ENCODE measurements at places on chromosomes 11 and 22. TPM values are rescaled to one million over a fixed set of nuclear protein-coding genes. Genes with fewer than 3 reads are reported as not detected.

DNA sequence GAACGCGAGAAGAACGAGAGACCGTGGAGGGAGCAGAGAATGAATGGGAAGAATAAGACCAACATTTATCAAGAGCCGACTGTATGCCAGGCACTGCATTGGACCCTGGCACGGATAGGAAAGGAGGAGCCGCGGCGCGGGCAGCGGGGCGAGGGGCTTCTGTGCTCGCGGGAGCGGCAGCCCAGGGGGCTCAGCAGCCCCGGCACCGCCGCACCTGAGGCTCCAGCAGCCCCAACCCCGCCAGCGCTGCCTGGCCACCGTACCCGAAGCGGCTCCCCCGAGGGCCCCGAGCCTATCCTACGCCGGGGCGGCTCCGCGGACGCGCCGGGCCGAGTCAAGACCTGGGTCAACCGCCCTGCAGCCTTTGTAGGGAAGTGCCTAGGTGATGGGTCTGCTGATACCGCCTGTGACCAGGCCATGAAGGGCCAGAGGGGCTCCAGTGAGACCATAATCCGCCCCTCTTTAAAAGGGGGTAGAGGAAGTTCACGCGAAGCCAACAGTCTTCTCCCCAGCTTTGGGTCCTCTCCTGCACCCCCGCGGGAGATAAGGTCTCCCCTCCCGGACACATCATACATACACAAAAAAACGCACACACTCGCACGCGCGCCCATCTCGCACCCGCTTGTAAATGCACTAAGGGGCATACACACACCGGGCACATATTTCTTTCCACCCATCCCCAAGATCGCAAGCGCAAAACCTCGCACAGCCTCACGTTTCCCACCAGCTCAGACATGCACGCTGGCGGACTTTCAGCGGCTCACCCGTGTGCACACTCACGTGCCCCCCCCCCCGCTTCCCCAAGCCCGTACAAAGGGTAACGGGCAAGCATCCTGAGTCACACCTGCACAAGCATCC lies 935 bp upstream of the RTN4RL2 start:
- no peaks in the 10 kb centered on the region for H3K36me3 ChIP-seq
- peak overlapping the region; percentile 97 for H3K4me3 ChIP-seq
- DNase-seq: no peak
- peaks cover 42% of the 10 kb centered on the region for H3K4me1 ChIP-seq
- peaks cover 30% of the 10 kb centered on the region for H3K27me3 ChIP-seq

The MOV10L1 gene
- total RNA-seq: not detected

DNA sequence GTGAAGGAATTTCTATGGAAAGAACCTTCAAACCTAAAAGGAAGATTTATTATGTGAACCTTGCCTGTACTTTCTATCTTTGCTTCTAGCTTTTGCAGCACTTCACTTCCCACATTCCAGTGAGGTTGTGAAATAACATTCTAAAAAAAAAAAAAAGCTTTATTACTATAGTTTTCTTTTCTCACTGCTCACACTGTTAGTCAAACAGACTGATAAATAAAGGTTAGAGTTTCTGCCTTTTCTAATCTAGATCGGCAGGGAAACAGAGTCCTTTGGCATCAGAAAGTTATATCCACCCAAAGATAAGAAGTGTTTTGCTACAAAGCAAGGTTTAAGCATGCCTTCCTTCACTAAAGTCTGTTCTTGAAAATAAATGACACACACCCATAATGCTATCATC lies 2.8 kb downstream of the AAMDC start:
- no peaks in the 10 kb centered on the region for H3K4me1 ChIP-seq
- DNase-seq: no peak
- no peaks in the 10 kb centered on the region for H3K36me3 ChIP-seq

- H3K36me3 ChIP-seq: no peaks in the 10 kb centered on the region
- H3K27ac ChIP-seq: no peak overlapping the region
- no peak for DNase-seq
- H3K27me3 ChIP-seq: no peaks in the 10 kb centered on the region
- peaks cover 6% of the 10 kb centered on the region for H3K4me1 ChIP-seq
Observed at GRCh38 chr11:47105974-47106373, 70.7 kb downstream of the ARFGAP2 start.

- H3K27me3 ChIP-seq: no peaks in the 10 kb centered on the region
- DNase-seq: no peak
- no peak overlapping the region for H3K4me3 ChIP-seq
- peaks cover 3% of the 10 kb centered on the region for H3K36me3 ChIP-seq
Observed at GRCh38 chr22:36331306-36331911, 56.4 kb downstream of the MYH9 start.

DNA sequence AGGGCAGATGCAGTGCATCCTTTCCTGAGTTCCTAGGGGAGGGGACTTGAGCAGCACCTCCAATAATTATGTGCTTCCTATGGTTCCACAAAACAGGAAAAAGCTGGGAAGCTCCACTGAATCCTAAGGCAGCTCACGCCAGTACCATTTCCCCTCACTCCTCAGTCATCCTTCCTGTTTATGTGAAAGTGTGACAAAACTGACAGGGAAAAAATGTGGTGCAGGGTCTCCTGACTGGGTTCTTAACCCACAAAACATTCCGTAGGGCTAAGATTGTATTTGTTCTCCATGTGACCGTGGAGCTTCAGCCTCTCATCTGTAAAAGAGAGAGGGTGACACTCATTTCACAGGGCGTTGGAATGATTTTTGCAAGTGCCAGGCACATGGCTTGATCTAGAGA lies 12.2 kb upstream of the LYVE1 start:
- no peak overlapping the region for H3K4me3 ChIP-seq
- DNase-seq: no peak
- H3K27me3 ChIP-seq: no peaks in the 10 kb centered on the region
- H3K27ac ChIP-seq: no peak overlapping the region
- no peaks in the 10 kb centered on the region for H3K36me3 ChIP-seq

DNA sequence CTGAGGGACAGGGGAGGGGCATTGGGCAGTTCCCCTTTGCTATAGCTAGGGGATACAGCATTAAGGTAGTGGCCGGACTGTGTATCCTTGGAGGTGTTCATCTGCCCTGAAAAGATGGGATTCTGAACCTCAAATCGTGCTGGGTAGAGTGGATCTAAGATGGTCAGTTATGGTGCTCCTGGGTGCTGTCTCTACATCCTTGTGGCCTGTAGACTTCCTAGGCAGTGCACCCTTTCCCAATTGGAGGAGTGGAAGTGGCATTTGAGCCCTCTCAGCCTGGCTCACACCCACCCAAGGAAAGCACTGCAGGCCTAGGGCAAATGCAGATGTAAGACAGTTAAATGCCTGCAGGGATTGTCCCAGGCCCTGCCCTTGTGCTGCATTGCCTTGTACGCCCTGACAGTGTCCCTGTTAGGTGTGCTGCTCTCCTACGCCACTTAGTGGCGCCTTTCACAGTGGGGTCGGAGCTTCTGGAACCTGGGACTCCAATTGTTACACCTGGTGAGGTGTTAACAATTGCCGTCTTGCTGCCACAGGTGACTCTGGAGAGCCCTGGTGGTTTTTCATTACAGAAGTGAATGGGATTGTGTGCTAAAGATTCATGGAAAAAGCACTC lies 35.0 kb downstream of the PPFIBP2 start:
- H3K36me3 ChIP-seq: no peaks in the 10 kb centered on the region
- H3K27ac ChIP-seq: no peak overlapping the region
- peak; percentile 73 for DNase-seq
- H3K27me3 ChIP-seq: no peaks in the 10 kb centered on the region

The PKP3 gene
- 28.5 TPM for total RNA-seq

DNA sequence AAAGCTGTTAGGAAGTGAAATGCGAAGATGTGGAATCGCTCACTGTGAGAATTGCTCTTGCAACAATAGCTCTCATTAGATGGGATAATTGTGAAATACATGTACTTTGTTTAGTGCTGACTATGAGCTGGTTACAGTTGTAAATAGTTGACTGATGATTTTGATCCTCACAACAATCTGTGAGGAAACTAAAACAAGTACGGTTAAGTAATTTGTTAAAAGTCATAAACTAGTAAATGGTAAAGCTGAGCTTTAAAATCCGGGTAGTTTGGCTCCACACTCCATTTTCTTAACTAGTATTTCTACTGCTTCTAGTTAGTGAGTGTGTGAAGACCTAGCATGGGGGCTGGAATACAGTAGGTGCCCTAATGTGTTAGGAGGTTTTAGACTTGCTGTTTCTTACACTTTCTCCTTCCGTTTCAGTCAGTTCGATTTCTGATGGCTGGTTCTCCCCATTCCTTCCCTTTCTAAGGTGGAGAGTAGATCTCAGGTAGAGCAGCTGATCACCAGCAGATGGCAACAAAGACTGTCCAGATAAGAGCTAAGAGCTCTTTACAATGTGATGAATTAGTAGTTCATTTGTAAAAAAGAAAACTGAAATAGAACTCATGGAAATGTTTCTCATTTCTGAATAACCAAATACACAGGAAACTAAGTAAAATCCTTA lies 16.3 kb upstream of the CYP2R1 start:
- no peak overlapping the region for H3K27ac ChIP-seq
- H3K4me3 ChIP-seq: no peak overlapping the region
- no peak for DNase-seq
- no peaks in the 10 kb centered on the region for H3K4me1 ChIP-seq
- H3K27me3 ChIP-seq: peaks cover 7% of the 10 kb centered on the region
- H3K36me3 ChIP-seq: no peaks in the 10 kb centered on the region

DNA sequence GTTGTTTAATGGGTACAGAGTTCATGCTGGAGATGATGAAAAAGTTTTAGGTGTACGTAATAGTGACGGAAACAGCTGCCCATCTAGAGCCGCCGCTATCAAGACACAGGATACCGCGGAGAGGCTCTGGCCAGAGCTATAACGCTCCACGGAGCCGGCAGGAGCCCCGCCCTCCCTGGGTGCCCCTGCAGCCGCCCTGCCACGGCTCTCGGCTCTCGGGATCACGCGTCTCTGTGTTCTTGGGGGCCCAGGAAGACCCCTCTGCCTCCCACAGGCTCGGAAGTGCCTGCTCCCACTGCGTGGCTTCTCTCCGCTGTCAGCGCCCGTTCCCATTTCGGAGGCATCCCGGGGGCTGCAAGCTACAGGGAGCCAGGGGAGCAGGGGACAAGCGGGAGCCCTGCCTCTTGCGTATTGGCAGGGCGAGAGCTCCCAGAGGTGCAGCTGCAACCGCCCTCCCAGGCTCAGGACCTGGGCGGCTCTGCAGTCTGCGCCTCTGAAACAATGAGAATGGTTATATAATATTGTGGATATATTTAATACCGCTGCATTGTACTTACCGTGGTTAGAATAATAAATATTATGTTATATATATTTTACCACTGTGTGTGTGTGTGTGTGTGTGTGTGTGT lies 13.7 kb downstream of the GLYATL2 start:
- no peak overlapping the region for H3K4me3 ChIP-seq
- DNase-seq: no peak
- no peaks in the 10 kb centered on the region for H3K36me3 ChIP-seq

- no peaks in the 10 kb centered on the region for H3K27me3 ChIP-seq
- no peak overlapping the region for H3K4me3 ChIP-seq
- peaks cover 3% of the 10 kb centered on the region for H3K4me1 ChIP-seq
- no peaks in the 10 kb centered on the region for H3K36me3 ChIP-seq
- no peak overlapping the region for H3K27ac ChIP-seq
Observed at GRCh38 chr22:32185821-32186220, 19.1 kb downstream of the RFPL2 start.

The CEP126 gene
- 1.3 TPM for total RNA-seq

GRCh38 chr11:62062223-62062861 lies 61.5 kb upstream of the INCENP start:
- no peak for DNase-seq
- no peaks in the 10 kb centered on the region for H3K27me3 ChIP-seq
- H3K4me1 ChIP-seq: no peaks in the 10 kb centered on the region

DNA sequence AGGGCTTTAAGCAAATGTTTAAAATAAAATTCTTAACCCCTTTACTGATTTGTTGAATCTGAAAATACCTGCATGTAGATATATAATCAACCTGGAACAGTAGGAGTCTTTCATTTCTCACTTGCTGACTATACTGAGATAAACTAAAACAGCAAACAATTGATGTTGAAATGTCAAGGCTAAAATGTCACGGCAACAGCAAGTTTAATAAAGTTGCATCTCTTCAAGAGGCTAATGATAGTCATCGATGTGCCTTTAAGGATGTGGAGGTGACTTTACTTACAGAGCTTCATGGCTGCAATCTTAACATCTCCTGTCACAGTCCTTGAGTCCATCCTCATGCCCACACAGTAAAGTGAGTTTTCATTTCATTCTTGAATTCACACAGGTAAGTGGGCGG lies 3.6 kb upstream of the PRRG4 start:
- no peaks in the 10 kb centered on the region for H3K4me1 ChIP-seq
- no peak for DNase-seq
- H3K4me3 ChIP-seq: no peak overlapping the region

DNA sequence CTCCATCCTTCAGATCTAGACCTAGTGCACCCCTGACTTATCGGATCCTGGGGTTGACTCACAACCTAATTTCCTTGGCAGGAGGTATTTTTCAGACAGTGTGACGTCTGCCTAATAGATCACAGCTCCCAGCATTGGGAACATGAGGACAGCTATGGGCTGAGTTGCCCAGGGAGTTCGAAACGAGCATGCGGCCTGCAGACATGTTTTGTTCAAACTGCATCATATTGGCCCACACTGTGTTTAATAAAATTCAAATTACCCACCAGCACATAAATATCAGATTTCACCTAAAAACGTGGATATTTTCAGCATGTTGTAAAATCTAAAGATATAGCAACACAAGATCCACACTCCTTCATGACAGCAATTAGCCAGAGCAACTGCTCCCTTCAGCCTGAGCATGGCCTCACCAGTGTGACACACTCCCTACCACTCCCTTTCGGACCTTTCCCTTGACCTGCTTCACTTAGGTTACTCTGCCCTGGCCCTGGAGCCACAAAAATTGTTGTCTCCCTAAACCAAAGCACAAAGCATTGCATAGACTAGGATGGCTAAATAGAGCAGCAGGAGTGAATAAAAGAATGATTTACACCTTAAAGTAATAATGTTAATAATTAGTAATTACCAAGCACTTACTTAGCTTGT lies 53.6 kb upstream of the USP47 start:
- no peak overlapping the region for H3K27ac ChIP-seq
- H3K27me3 ChIP-seq: no peaks in the 10 kb centered on the region
- no peak overlapping the region for H3K4me3 ChIP-seq
- DNase-seq: no peak

GRCh38 chr11:14424096-14424495 lies 65.1 kb upstream of the RRAS2 start:
- no peak for DNase-seq
- H3K27ac ChIP-seq: no peak overlapping the region
- no peaks in the 10 kb centered on the region for H3K27me3 ChIP-seq
- peaks cover 7% of the 10 kb centered on the region for H3K4me1 ChIP-seq
- H3K36me3 ChIP-seq: no peaks in the 10 kb centered on the region
- no peak overlapping the region for H3K4me3 ChIP-seq

The OR51E2 gene
- total RNA-seq: not detected

- no peak overlapping the region for H3K4me3 ChIP-seq
- peaks cover 79% of the 10 kb centered on the region for H3K36me3 ChIP-seq
- H3K4me1 ChIP-seq: no peaks in the 10 kb centered on the region
- H3K27me3 ChIP-seq: no peaks in the 10 kb centered on the region
- H3K27ac ChIP-seq: no peak overlapping the region
- DNase-seq: no peak
Observed at GRCh38 chr11:130139401-130139800, 20.2 kb upstream of the ST14 start.

The DKK3 gene
- total RNA-seq: 30.2 TPM

Measured in H1 (cell line).